ENCODE measurements at places on chromosomes 2 and 18.

DNA sequence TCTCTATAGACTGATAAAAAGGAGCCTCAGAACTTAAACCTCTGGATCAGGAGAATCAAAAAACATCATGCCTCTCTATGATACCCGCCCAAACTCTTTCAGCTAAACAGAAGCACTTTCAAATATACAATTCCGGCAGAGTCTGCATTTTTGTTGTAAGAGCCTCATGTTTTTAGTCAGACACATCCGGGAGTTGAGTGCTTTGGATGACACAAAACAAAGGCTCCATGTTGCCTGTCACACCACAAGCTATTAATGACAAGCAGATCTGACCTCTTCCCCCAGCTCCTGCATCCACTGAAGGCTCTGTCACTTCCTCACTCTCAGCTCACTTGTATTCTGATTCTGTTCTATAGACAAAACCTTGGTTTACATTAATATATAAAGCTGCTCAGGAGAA is 33.2 kb downstream of the SLC38A11 start:
- DNase-seq: no peak

GRCh38 chr2:30888852-30889409 is 81.7 kb upstream of the CAPN13 start:
- DNase-seq: no peak

GRCh38 chr2:161150704-161151103 is 9.5 kb upstream of the TANK start:
- no peak for DNase-seq

- DNase-seq: no peak
Measured at GRCh38 chr18:41073372-41073954, 881.6 kb upstream of the PIK3C3 start.

DNA sequence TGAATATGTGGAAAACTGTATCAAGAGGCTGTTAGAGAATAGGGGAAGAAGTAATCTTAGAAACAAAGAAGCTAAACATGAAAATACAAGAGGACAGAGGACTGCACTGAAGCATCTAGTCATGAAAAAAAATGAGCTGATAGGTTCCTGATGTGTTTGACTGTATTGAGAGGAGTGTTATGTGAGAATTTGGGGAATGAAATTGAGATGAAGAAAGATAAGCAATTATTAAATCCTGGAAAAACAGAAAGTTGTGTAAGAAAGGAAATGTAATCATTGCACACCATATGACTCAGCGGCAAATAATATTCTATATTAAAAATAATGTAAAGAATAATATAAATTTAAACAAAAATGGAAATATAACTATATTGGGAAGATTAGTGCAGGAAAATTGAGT is 71.2 kb downstream of the SEMA4F start:
- DNase-seq: no peak

GRCh38 chr2:10057231-10058107 is 14.1 kb downstream of the KLF11 start:
- DNase-seq: peak; percentile 26

DNA sequence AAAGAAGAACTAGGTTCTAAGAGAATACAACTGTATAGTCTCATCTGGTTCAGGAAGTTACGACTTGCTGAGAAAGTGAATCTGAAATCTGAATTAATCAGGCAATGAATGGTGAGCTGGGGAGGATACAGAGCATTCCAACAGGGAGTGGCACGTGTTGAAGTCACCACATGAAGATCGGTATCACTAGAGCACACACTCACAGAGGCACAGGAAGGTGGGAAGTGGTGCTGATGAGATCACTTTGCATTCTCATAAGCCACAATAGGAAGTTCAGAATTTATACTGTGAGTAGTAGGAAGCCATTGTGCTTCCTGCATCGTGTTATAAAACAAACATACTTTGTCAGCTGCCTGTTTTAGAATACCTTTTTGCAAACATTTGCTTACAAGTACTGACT is 615.0 kb upstream of the DDX18 start:
- no peak for DNase-seq

DNA sequence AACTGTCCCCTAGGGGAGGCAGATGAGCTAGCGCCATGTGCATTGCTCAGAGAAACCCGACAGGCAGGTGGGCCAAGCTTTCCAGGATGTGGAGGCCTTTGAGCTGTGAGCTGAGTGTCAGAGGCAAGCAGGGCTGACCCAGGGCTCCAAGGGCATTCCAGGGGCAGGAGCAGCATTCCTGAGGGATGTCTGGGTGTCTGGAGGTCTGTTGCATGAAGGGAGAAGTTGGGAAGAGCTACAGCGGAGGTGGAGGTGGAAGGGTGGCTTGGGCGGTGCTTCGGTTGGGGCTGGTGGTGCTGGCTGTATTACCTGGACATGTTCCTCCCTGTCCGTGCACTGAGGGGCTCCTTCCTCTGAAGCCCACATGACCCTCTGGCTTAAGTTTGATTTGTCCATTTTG is 102.8 kb downstream of the RNF144A start:
- DNase-seq: no peak

DNA sequence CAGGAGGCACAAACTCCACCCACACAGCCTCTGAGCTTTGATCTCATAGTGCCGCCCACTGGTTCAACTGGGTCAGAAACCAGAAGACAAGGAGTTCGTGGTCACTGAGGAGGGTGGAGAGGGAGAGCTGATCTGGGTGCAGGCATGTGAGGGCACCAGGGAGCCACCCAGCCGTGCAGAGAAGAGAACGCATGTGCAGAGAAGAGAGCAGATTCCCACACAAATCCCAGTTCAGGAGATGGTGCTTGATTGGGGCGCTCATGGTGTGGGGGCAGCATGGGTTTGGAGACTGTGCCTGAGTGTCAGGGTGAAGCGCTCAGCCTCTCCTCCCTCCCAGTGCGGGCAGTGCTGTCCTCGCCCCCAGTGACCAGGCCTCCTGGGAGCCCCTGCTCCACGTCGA is 375.2 kb upstream of the MYT1L start:
- DNase-seq: no peak

DNA sequence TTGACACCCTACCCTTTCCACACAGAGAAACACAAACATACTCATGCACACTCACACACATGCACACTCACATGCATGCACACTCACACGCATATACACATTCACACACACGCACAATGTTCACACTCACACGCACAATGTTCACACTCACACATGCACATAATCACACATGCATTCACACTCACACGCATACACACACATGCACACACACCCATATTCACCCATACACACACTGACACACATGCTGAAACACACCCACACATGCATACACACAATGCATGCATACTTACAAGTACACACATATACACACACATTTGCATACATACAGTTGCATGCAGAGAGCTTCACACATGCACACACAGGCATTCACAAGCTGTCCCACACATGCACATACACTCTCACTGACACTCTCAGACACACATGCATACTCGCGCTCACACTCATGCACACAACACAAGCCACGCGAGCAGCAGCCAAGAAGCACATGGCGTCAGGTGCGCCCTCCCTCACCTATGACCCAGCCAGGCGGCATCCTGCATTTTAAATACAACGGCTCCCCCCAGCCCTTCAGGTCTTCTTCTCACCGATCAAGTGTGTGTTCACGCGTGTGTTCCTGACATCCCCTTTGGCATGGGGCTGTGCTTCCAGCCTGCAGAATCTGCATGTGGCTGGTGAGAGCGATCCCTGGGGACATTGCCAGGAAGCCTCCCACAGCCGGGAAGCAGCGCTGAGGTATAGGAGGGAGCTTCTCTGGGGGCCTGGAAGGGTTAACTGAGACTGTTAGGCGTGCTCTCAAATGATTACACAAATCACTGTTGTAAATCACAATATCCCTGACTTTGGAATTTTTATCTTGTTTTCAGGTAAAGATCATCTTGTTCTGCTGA is 195.1 kb downstream of the RTP5 start:
- DNase-seq: no peak

DNA sequence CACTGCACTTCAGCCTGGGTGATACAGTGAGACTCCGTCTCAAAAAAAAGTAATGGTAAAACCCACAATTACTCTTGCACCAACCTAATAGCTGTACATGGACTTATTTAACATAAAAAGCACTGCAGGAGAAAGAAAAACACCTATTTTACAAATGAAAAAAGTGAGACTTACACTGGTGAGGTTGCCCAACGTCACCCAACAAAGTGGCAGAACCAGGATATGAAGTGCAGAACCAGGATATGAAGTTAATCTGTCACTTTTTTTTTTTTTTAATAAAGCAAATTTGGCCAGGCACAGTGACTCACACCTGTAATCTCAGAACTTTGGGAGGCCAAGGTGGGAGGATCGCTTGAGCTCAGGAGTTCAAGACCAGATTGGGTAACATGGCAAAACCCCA is 13.5 kb upstream of the STK17B start:
- DNase-seq: no peak

DNA sequence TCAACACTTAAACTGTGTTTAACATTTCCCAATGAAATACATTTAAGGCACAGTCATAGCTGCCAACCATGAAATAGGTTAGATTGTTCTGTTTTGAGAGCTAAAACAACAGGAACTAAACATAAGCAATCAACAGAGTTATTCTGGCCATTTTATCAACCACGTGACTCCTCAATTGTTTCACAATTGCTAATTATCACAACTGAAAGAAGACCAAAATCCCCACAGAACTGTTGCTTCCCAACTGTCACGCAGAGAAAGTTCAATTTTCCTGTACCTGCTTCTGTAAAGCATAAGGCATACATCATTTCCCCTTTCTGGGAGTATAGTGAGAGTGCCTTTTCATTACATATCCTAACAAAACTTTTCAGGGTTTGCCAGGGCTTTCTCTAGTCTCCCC is 248.6 kb downstream of the EPHA4 start:
- no peak for DNase-seq

- DNase-seq: no peak
Measured at GRCh38 chr2:6945087-6945813, 28.0 kb downstream of the RNF144A start.

- DNase-seq: no peak
Measured at GRCh38 chr2:105865222-105865913, 120.7 kb downstream of the NCK2 start.

- DNase-seq: no peak
Measured at GRCh38 chr2:149885468-149885867, 297.9 kb upstream of the MMADHC start.

DNA sequence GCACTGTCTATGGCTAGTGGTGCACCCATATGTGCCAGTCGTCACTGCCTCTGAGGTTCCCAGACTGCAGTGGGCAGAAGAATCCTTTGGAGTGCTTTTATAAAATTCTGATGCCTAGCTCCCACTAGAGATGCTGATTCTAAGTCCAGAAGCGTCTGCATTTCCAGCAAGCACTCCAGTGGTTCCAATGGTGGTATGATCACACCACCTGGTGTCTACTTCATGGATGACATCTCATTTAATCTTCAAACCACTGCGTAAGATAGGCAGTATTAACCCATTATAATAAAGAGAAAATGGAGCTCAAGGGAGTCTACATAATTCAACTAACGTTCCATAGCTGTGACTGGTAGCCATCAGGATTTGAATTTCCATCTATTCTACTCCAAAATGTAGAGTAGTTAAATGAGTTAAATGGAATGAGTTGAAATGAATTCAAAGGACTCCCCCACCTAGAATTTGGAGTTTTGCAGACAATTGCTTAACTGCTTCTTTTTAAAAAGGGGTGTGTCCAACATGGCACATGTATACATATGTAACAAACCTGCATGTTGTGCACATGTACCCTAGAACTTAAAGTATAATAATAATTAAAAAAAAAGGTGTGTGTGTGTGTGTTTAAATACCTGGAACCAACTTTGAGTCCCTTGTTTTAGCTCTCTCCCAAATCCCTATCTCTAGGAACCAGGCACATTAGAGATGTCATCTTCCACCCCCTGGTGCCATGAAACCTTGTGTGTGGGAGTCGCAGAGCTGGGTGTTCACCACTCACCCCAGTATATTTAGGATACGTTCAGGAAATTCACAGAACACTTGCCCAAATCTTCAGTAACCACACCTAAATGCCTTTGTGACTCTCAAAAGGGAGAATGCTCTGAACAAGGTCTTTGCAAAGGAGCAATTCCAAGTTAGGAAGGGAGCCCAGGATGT is 14.1 kb downstream of the LAMA3 start:
- no peak for DNase-seq

GRCh38 chr2:239257511-239257937 is 143.3 kb downstream of the HDAC4 start:
- no peak for DNase-seq

- peak; percentile 78 for DNase-seq
Measured at GRCh38 chr18:47260120-47260923, 8.9 kb upstream of the SKOR2 start.

- DNase-seq: no peak
Measured at GRCh38 chr2:241759067-241759807, 17.4 kb upstream of the GAL3ST2 start.

GRCh38 chr2:54388076-54388475 is 68.1 kb upstream of the SPTBN1 start:
- DNase-seq: no peak

DNA sequence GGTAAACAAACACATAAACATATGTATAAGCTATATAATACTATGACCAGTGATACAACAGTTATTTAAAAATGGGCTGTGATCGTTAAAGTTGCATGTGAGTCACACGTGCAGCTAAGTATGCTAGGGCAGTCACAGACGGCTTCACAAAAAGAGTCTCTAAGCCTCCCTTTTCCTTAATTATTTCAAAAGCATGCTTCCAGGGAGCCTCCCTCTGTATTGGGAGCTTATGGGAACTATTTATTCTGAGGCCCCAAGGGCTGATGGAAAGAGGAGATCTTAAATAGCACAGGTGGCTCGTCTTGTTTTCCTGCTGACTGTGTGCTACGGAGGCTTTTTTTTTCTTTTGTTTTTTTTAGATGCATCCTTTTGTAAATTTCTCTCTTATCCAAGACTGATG is 94.3 kb downstream of the ADCYAP1 start:
- no peak for DNase-seq

- no peak for DNase-seq
Measured at GRCh38 chr2:36831185-36831584, 134.7 kb downstream of the VIT start.

- DNase-seq: no peak
Measured at GRCh38 chr2:100151310-100151709, 8.9 kb upstream of the AFF3 start.

GRCh38 chr2:49045083-49045482 is 109.2 kb downstream of the FSHR start:
- no peak for DNase-seq

DNA sequence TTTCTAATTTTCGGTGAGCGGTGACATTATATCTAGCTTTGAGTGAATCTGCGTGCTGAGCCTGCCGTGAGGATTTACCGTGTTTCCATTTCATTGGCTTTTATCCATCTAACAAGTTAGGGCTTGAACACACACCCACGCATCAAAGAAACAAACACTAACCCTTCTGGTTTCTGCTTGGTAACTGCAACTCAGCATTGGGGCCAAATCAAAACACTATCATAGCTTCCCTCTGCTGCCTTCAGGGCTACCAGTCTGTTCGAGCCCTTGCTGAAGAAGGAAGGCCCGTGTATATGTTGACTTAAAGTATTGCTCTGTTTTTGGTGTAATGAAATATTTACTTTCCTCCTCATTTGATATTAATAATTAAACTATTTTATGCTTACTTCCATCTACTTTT is 227.2 kb downstream of the PHLPP1 start:
- DNase-seq: no peak

- no peak for DNase-seq
Measured at GRCh38 chr2:145654156-145654555, 1134.2 kb upstream of the ZEB2 start.

GRCh38 chr18:31065036-31065773 is 22.7 kb upstream of the DSC3 start:
- no peak for DNase-seq

Data from neural crest cell (in vitro differentiated cells).